ENCODE measurements at places on chromosomes 12 and 14.

GRCh38 chr12:6033546-6033945 lies 88.5 kb upstream of the ANO2 start:
- DNase-seq: no peak

DNA sequence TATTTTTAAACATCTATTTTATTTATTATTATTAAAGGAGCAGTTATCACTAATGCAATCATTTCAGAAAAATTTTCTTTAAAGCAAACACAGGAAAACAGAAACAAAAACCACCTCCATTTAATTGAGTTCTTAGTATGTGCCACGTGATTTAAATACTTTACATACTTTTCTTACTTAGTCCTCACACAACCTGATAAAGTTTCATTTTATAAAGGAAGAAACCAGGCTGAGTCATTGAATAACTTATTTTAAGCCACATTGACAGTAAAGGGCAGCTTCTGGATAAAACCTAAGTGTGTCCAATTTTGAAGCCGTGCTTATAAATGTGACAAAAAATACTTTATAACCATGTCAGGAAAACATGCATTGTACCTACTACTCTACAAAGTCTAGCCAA lies 57.1 kb upstream of the PCED1B start:
- no peak for DNase-seq

GRCh38 chr14:75182821-75183220 lies 6.4 kb upstream of the TMED10 start:
- no peak for DNase-seq

DNA sequence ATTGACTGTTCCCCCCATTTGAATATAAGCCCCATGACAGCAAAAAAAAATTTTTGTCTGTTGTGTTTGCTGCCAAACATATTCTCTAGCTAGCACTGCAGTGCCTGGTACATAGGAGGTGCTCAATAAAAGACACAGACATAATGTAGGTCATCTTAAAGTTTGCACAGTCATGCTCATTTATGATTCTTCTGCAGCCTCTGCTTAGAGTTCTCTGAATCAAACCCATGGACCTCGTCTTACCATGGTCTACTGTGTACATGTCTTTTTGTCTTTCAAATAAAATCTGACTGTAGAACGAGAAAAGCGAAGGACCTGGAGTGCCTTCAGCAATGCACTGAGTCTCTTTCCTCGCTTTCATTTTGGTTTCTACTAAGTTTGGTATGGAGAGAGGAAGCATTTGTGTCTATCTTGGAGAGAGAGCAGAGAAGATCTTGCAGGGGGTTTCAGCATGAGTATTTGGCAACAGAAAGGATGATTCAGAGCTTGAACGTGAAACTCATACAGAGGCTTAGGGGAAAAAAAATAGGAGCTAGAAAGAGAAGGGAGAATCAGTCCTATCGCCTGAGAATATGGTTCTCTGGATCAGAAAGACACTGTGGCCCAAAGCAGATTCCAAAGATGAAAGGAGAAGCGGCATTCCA lies 38.8 kb upstream of the TMCC3 start:
- DNase-seq: no peak

DNA sequence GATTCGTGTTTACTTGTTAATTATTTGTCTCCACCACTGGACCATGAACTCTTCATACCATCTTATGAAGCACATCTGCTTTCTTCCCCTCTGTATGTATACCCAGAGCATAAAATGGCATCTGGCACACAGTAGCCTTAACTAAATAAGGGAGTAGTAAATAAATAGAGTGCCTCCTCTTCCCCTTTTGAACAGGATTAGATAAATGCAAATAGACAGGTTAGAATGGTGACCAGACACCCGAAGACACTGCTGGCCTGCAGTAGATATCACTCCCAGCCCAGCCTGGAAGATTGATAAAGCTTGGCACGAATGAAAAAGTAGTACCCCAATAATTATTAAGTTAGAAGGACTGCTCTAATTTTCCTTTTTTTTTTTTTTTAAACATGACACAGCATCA lies 6.9 kb downstream of the GALNT4 start:
- no peak for DNase-seq

All from GM12891 (cell line).